Stimulated activated CD4-positive, alpha-beta T cell treated with anti-CD3 and anti-CD28 coated beads, TNF-alpha, amount 100 ng/mL, for 4 hours (primary cell): ENCODE measurements at places on chromosomes 6 and 20.

DNA sequence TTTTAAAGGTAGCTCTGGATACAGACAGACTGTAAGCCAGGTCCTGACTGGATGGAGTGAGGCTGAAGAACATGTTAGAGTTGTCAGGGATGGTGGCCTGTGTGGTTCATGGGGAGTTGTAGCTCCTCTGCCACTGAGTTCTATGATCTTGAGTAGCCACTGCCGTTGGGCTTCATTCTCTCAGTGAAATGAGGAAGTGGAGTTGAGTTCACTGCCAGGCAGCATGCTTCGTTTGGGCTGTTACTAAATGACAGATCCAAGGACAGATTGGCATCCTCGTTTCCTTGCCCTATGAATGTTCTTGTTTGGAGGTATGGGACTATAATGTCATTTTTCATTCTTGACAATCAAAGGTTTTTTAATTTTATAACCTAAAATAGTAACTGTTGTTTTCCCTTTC is 37.2 kb downstream of the SCAND1 start:
- DNase-seq = no peak

- no peak for DNase-seq
Observed at GRCh38 chr6:116070616-116071389, 10.1 kb upstream of the FRK start.

DNA sequence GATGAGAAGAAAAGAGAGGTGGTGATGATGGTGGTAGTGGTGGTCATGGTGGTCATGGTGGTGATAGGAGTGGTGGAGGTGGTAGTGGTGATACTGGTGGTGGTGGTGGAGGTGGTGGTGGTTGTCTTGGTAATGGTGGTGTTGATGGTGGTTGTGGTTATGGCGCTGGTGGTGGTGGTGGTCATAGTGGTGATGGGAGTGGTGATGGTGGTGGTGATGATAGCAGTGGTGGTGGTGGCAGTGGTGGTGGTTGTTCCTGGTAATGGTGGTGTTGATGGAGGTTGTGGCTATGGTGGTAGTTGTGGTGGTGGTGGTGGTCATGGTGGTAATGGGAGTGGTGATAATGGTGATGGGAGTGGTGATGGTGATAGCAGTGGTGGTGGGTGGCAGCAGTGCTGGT is 36.8 kb downstream of the HAO1 start:
- DNase-seq = no peak

DNA sequence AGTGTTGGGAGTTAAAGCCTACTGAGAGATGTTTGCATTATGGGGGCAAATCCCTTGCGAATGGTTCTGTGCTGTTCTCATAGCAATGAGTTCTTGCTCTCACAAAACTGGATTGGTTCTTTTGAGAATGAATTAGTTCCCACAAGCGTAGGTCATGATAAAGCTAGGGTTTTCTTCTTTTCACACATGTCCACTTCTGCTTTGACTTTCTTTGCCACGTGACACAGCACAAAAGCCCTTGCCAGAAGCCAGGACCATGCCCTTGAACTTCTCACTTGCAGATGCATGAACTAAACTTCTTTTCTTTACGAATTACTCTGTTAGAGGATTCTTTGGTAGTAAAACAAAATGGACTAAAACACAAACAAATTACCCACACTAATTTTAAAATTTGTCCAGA is 922.8 kb downstream of the EPHA7 start:
- DNase-seq = no peak

DNA sequence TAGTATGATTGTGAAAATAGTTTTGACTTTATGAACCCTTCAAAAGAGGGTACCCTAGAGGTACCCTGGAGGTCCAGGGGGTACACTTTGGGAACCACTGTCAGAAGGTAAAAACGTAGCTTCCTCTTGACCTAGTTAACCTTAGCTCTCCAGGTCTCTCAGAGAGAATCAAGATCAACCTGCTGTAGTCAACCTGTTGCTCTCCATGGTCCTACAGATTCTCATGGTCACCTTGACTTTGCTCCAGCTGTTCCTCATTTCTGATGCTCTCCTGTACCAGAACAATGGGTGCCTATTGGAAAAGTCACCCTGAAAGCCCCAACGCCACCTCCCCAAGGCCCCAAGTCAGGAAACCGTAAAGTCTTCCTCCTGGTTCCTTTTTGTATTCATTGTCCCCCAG is 294.4 kb upstream of the CDH4 start:
- no peak for DNase-seq

DNA sequence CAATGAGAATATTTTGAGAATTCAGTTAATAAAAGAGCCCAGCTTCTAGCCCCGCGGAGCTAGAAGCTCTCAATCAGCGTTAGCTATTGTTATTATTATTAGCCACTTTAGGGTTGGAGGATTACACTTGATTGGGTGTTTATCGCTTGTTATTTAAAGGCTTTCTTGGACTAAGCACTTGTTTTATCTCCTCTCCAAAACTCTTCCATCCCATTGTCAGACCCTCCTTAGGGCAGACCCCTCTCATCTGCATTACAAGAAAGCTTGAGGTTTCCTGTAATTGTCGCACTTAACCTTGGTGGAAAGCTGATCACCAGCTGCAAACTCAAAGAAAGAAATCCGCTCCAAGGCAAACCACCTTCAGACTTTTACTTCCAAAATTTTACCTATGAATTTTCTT is 4.8 kb downstream of the DPPA5 start:
- no peak for DNase-seq
